ENCODE measurements at places on chromosomes 16 and 17.
A peak's percentile ranks its signal among the peaks of the same experiment; 100 is the strongest.

- DNase-seq: peak; percentile 60
Measured at GRCh38 chr17:31857920-31858641, 963 bp downstream of the COPRS start.

DNA sequence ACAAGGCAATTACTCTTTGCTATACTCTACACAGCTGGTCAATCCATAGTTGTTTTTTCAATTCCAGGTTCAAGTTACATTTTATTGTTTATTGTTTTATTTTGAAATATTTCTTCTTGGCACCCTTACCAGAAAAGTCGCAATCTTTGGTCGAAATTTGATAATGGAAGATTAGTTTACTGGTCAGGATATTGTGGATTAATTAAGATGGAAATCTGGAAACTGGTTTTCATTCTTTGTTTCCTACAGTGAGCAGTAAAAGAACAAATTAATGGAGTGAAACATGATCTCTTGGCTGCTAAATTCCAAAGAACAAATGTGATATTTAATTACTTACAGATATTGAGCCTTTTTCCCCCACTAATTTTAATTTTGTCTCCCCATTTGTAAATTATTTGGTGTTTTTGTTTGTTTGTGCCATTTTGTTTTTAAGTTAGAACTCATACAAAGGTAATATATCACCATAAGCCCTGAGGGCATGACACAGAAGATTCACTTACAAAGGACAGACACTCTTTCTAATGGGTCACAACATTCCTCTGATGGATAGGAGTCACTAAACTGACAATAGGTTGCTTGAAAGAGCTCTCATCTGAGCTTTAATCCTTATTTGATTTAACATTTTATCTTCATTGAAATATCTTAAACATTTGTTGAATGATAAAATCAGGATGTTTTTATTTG, 700.2 kb downstream of the KCNJ2 start:
- DNase-seq: peak; percentile 42

DNA sequence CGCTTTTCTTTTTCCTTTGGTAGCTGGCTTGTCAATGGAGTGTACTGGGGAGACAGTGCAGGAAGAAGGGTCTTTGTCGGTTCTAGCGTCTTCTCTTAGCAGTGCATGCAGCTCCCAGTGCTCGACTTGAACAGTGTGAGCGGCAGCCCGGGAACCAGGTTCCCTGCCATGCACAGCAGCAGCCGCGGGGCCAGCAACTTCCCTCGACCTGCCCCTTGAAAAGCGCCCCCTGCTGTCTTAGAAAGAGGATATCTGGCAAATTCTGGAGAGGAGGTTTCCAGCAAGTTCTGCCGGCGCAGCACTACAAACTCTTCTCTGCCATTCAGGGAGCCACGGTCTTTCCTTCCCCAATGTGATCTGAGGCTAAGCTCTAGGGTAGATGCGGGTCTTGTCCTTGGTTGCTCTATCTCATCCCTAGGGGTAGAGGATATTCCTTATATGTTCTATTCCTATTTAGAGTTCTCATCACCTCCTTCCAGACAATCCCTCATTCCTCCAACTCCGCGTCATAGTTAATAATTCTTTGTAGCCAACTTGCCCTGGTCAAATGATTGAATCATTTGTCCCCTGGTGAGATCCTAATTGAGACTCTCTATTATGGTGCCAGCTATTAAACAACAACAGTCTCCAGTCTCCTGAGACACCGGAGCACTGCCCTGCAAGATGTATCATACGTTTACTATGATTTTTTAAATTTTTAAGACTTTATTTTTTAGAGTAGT, 451.3 kb downstream of the PMP22 start:
- peak; percentile 1 for DNase-seq

GRCh38 chr17:57853695-57854094, 3.9 kb upstream of the MRPS23 start:
- no peak for DNase-seq

DNA sequence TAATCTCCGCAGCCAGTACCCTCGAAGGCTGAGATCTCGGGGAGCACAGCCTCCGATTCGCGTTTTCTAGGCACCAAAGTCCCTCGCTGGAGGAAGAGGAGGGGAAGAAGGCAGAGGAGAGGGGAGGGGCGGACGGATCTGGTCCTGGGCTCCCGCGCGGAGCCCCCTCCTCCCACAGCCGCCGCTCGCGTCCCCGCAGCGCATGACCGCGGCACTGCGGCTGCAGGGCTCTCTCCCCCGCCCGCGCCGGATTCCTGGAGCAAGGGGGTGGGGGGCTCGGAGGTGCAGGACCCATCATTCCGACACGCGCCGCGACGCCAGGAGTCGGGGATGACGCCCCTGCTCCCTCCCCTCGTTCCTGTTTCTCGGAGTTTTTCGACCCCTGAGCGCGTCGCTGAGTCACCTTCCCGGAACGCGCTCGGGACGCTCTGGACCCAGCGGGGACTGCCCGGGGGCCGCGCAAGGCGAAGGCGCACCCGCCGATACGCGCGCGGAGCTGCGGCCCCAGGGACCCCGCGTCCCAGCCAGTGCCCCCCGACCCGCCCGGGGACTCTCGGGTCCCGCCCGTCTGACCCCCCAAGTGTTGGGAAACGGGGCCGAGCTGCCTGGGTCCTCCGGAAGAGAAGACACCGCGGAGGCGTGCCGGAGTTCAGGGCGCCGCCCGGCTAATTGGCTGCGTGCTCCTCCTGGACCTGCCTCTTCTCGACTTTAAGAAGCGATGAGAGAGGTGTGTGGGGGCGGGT, 1.4 kb upstream of the SPHK1 start:
- DNase-seq: no peak

DNA sequence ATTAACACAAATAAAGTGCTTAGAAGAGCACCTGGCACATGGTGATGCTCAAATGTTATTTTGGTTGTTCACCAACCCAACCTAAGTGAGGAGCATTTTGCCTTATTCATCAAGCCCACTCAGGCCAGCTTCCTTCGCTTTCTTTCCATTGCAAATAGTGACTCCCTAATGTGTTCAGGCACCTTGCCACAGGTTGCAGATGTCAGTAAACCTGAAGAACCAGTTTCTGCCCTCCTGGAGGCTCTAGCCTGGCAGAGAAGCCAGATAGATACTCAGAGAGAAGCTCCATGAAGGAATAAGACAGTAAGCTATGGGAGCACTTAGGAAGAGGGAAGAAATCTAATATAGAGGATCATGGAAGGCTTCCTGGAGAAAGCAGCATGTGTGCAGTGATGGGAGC, 23.9 kb downstream of the GPR139 start:
- DNase-seq: no peak

GRCh38 chr17:58531661-58532554, 17.5 kb upstream of the MTMR4 start:
- DNase-seq: peak; percentile 11

DNA sequence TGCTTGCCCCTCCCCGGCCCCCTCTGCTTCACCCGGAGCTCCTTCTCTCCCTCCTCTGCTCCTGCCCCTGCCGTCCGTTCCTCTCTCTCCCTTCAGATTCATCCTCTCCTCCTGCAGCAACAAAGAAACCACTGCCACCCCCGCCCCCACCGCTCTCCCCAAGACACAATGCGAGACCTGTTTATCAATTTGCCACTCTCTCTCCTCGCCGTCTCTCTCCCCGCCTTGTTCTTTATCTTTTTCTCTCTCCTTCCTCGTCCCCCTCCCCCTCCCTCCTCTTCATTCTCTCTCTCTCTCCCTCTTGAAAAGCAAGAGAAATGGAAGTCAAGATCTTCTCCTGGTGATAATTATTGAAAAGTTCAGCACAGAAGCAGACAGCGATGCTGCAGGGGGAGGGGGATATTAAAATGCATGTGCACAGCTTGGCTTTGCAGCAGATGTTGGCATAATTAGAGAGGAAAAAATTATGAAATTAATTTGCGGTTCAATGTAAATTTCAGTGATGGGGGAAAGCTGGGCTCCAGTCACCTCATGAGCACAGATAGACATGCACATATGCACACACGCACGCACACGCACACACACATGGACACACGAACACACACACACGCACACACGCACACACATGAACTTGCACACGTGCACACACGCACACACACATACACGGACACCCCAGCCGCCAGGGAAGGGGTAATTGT, 58.1 kb upstream of the CBFA2T3 start:
- no peak for DNase-seq

- no peak for DNase-seq
Measured at GRCh38 chr17:50966163-50966666, 100.1 kb upstream of the TOB1 start.

DNA sequence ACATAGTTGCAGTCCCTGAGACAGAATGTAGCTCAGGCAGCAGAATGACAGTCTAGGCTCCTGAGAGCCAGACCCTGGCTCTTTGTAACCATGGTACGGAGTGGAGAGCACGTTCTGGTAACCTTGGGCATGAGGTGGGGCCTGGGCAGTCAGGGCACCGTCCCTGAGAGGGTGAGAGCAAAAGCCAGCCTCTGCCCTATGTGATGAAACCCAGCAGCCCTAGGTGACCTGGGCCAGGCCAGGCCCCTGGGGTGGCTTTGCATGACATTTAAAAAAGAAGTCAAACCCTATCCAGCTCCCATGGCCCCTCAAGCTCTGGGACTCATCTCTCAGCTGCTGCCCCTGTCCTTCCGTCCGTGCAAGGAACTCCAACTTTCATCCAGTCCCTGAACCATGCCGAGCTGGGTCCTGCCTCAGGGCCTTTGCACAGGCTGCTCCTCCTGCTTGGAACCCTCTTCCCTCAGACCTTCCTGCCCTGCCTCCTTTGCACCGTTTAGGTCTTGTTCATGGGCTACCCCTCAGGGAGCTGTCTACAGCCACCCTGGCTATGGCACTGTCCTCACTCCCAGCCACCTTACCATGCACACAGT, 188.6 kb downstream of the NTN1 start:
- no peak for DNase-seq

- DNase-seq: no peak
Measured at GRCh38 chr17:70882504-70882903, 713.2 kb downstream of the KCNJ2 start.

- DNase-seq: no peak
Measured at GRCh38 chr16:53154513-53154912, 99.7 kb downstream of the CHD9 start.

DNA sequence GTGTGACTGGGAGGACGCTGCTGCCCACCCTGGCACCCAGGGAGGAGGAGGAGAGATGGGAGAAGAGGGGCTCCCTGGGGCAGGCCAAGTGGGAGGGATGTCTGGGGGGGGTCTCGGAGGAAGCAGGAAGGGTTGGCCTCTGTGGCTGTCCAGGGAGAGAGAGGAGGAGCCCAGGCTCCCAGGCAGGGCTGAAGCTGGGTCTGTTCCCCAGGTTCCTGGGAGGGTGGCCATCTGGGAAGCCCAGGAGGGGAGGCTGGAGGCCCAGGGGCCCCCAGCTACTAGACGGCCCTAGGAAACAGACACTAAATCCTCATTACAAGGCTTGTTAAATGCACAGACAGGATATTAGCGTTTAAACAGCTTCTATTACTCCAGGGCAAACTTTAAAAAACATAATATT, 139.8 kb downstream of the ENGASE start:
- no peak for DNase-seq

DNA sequence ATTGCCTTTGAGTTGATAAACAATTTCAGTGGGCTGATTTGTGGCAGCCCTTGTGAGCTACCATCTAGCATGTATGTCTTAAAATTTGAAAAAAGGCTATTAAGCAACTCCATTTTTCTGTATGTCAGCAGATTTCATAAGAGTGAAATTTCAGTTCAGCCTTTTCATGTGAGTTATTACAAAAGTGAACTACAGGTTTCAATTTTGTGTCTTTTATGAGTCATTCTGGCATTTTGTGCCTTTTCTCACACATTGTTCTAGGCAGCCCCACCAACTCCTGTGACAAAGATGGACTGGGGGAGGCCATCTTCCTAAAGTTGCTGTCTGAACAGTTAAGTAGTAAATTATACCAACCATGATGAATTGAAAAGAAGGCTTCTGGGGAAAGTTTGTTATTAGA, 52.1 kb downstream of the USP10 start:
- no peak for DNase-seq

DNA sequence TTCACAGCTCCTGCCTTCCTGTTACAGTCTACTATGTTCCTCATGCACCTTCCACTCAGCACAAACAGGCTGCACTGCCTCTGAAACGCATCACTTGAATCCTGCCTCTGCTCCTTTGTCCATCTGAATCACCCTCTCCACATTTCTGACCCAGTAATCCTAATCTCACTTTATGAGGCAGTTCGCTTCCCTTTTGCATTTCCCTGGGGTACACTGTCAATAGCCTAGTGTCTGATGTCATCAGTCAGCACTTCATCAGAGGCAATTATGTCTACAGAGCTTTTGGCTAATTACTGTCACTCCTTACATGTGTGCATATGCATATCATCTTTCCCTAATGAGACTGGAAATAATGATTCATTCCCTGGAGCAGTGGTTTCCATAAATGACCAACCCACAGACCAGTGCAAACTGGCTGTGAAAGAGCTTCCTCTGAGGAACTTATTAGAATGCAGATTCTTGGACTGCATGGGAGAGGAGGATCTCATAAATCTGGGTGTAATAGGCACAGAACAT, 23.6 kb downstream of the CA4 start:
- DNase-seq: peak; percentile 8

DNA sequence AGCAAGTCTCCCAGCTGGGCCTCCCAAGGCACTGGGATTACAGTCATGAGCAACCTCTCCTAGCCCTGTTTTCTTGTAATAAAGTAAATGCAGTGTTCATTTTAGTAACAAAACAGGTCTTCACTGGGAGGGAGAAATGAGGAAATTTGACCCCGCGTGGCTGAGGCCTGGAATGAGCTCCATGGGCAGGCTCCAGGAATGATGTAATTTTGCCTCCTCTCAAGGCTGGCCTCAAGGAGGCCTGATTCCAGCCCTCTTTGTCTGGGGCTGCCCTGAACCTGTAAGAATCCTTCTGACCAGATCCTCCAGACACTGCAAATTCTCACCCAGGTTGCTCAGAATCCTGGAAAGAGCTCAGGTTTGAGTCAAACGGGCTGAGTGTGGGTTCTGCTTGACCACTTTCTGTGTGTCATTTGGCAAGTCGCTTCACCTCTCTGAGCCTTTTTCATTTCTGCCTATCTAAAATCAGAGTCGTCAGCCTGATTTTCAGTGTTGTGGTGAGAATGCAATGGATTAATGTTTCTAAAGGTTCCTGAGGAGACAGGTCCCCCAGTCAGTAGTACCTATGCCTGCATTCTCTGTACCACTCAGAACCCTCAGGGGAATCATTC, 57.1 kb downstream of the RAB11FIP4 start:
- no peak for DNase-seq

GRCh38 chr17:4598776-4599504, 14.6 kb downstream of the SMTNL2 start:
- DNase-seq: no peak

- DNase-seq: no peak
Measured at GRCh38 chr17:51275381-51275780, 15.0 kb downstream of the UTP18 start.

- peak; percentile 26 for DNase-seq
Measured at GRCh38 chr17:74860229-74860871, 665 bp upstream of the GRIN2C start.

DNA sequence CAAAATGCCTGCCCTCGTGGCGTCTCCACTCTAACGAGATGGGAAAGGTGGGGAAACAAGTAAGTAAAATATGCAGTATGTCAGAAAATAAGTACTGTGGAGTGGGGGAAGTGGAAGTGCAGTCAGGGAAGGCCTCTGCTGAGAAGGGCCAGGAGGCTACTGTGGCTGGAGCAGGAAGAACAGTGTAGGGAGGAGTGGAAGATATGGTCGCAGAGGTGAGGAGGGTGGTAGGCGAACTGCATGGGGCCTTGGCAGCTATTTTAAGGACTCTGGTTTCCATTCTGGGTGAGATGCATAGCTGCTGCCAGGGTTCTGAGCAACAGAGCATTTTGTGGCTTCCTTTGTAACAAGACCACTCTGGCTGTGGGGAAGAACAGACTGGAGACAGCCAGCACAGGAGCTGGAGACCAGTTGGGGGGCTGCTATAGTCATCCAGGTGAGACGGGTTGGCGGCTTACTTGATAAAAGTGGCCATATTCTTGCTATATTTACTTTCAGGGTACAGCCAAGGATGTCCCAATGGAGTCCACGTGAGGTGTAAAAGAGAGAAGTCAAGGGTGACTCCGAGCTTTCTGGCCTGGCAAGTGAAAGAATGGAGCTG, 42.6 kb downstream of the CYTH1 start:
- no peak for DNase-seq
